ENCODE measurements at places on chromosomes 2 and 18. TPM values are rescaled to one million over a fixed set of nuclear protein-coding genes. Genes with fewer than 3 reads are reported as not detected.

- no peak for DNase-seq
- no peak overlapping the region for H3K27ac ChIP-seq
- H3K36me3 ChIP-seq, result no peaks in the 10 kb centered on the region
- no peak overlapping the region for H3K4me3 ChIP-seq
These were observed 317.0 kb downstream of the CYP26B1 start for GRCh38 chr2:71830497-71831192.

MGAT4A gene
- 205 TPM for total RNA-seq

DNA sequence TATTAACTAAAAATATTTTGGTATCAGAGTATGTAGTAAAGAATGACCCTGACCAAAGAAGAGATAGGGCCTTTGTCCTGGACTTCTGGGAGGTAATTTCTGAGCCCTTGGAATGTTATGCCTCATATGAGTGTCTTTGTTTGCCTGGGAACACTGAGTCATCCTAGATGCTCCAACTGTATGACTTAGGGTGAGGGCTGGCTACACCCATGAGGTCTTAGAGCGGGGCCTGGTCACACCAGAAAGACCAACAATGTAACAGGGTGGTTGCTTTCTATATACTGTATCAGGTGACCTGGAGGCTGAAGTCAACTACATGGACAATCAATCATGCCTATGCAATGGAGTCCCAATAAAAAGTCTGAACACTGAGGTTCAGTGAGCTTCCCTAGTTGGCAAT, 253.1 kb downstream of the MBD2 start:
- no peak for DNase-seq
- no peak overlapping the region for H3K27ac ChIP-seq
- H3K36me3 ChIP-seq, result no peaks in the 10 kb centered on the region
- H3K4me3 ChIP-seq, result no peak overlapping the region
- no peaks in the 10 kb centered on the region for H3K4me1 ChIP-seq

GRCh38 chr2:238444242-238444641, 17.5 kb downstream of the ASB1 start:
- peaks cover 6% of the 10 kb centered on the region for H3K36me3 ChIP-seq
- H3K27me3 ChIP-seq, result no peaks in the 10 kb centered on the region
- H3K27ac ChIP-seq, result no peak overlapping the region
- DNase-seq, result no peak
- H3K4me1 ChIP-seq, result peaks cover 26% of the 10 kb centered on the region

DNA sequence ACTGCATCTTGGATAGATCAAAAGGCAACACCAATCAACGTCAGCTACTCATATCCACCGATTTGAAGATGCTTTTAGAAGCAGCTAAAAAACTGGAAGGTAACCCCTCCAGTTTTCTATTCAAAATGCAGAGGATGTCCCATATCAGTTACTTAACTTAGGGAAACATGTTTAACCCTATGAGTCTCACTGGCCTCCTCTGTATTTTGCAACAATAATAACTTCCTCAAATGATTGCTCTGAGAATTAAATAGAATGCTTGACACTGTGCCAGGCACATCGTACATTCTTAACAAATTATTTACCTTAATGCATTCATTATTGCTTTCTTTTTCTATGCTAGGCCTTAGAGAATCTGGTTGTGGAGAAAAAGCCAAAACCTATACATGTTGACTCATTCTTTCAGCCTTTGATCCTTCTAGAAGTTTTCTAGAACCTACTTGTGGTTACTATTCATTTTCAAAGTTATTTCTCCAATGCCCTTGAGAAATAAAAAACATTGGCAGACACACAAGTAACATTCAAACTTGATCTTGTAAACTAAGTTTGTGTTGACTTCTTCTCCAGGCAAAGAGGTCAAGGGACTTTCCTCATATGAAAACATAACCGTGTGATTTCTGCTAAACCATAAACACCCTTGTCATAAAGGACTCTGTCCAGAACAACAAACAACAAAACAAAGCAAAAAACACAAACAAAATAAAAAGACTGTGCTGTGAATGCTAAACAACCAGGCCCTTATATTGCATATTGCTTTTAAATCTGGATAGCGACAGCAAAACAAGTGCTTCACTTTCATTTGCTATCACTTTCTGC, 4.6 kb downstream of the DOCK10 start:
- no peaks in the 10 kb centered on the region for H3K27me3 ChIP-seq
- no peak for DNase-seq
- H3K27ac ChIP-seq, result peak overlapping the region; percentile 100
- peaks cover 21% of the 10 kb centered on the region for H3K36me3 ChIP-seq
- peak overlapping the region; percentile 100 for H3K4me3 ChIP-seq

DNA sequence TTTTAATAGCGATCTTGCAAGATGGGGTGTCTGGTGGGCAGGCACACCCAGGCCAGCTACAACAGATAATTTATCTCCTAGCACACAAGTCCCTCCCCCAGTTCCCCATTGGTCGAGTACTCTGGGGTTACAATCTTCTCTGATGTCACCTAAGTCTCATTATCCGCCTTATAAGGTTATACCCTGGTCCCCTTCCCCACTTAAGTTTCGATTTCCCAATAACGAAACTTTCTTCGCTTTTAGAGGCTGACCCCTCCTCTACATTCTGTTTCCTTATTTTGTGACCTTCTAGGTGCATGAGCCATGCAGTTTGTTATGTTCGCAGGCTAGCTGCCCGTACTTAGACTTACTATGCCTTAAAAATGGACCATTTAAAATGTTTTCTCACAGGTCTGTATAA, 180.1 kb downstream of the CAPN13 start:
- no peaks in the 10 kb centered on the region for H3K36me3 ChIP-seq
- H3K27ac ChIP-seq, result no peak overlapping the region
- H3K4me1 ChIP-seq, result peaks cover 16% of the 10 kb centered on the region
- H3K27me3 ChIP-seq, result no peaks in the 10 kb centered on the region

HOXD13 gene
- total RNA-seq, result not detected

Data from T-helper 17 cell (primary cell).